ENCODE measurements at places on chromosomes 16 and 17.

DNA sequence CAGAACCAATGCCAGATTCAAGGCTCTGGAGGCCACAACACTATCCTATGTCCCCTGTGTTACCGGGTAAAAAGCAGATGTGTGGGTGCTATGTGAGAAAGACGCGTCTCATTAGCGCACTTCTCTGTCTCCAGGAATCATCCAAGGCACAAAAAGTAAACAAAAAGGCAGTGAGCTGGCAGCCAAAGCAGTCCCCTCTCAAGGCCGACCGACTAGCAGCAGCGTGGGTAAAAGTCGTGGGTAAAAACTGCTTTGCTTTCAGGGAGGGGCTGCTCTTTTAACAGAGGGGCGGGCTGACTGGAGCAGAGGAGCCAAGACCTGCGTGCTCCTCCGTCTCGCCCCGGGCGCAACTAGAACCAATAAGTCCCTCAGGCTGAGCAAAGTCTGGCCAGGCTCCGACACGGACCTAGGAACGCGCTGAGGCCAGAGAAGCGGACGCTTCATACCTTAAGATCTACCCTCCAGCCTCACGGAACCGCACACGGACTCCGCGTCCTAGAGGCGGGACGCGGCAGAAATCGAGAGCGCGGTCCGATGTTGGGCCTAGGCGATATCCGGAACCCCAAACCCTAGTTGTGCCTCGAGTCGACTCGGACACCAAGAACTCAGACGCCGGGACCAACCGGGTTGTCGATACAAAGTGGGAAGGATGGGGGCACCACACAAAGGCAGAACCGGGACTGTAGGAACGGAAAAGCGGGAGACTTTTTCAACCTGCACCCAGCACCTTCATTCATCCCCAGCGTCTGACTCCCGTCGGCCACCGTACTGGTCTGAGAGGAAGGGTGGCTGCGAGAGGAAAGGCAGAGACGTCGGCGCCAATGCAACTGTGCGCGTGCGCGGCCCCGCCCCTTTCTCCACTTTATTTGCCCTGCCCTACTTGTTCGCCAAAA lies at the start of gene INTS2:
Gene INTS2, minus strand, starts transcription at position 775 of the 893 bp plus-strand sequence. CDS start 1,338 bp downstream, outside the sequence.
- DNase-seq = peak; percentile 93

DNA sequence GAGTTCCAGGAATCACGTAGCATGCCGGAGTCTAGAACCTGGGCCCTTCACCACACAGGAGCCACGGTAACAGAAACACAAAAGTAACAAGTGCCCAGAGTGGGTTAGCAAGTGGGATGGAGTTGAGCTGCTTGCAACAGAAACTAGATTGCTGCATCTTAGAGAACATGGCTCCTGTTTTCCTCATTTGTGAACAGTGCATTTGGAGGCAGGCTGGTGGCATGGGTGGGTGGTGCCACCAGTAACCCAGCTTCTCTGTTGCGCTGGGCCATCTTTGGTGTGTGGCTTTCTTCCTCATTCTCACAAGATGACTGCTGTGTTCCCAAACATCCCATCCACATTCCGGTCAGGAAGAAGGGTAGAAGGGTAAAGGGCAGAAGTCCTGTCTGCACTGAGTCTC lies 95.5 kb downstream of the KATNIP start:
- DNase-seq = no peak

- DNase-seq = no peak
Measured at GRCh38 chr17:37111329-37111728, 162.6 kb downstream of the AATF start.

GRCh38 chr16:4339909-4340308 lies 11.2 kb downstream of the PAM16 start:
- DNase-seq = no peak

GRCh38 chr17:50112694-50113093 lies 17.3 kb downstream of the SAMD14 start:
- DNase-seq = no peak

GRCh38 chr16:11076259-11077018 lies 132.1 kb downstream of the CLEC16A start:
- DNase-seq = no peak

DNA sequence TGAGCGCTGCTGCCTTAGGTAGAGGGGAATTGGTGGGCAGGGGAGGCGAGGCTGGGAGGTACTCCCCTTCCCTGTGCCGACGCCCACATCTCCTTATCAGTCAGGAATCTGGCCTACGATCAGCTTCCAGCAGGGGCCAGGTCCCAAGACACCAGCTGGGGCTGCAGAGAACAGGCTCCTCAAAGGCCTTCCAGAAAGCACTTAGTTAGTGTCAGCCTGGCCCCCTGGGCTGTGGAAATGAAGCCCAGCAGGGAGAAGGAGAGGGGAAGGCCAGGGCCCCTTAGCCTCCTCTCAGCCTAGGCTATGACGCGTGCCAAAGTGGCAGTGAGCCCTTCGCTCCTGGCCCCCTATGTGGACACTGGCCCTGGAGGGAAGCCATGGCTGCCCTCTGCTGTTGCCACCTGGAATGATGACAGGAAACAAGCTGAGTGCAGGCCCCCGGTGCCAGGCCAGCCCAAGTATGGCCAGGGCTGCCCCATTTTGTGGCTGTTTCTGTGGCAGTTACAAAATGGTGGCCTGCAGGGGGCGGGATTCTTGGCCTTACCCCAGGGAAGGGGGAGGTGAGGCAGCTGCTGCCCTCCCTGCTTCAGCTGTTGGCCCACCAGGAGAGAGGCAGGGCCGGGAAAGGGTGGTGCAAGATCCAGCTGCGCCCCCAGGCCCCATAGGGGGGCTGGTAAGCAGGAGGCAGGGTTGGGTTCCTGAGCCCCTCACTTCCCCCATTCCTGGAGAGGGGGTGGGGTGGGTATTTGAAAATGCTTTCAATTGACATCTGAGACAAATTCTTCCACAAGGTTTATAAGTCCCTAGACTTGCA lies 11.3 kb downstream of the TBX4 start:
- DNase-seq = peak; percentile 48

DNA sequence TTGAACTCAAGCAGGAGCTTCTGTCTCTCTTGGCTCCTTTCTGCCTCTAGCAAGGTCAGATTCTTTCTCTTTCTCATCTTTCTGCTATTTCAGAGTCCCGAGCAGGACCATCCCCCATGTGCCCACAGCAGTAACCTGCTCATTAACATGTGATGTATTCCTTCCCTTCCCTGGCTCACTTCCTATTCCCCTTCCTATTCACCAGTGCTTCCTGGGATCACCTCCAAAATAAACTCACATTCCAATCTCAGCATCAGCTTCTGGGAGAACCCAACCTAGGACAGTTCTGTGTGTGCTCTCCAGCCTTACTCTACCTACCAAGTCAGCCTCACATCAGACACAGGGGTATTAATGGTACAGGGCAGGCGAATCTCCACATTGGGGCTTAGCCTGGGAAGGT lies 546.4 kb upstream of the SALL1 start:
- DNase-seq = no peak

DNA sequence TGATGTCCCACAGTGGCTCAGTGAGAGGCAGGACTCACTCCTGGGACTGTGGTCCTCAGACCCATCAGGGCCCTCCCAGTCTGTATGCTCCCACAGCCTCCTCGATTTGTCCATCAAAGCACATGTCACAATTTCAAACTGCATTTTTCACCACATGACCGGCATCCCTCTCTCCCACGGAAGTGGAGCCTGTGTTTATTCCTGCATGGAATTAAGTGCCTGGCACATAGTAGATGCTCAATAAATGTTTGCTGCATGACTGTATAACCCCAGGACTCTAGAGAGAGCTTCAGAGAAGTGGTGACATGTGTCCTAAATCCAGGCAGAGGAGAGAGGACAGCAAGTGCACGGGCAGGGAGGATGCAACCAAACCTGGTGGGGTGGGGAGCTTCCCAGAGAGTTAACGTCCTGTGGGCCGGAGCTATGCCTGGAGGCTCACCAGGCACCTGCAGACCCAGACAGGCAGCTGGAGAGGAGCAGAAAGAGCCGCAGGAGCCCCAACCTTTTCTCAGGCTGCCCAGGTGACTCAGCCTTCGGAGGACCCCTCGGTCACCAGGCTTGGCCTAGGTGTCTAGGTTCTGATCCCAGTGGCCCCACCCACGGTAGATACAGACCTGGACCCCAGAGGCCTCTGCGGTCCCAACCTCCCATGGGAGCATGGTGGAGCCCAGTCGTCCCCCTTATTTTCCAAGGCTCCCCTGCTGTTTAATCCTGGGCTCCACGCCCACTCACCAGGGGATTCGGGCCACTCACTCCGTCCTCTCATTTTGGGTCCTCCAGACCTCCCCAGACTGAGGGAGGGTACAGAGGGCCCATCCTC lies 5.8 kb downstream of the CDH5 start:
- DNase-seq = no peak

- DNase-seq = no peak
Measured at GRCh38 chr16:55250701-55251100, 73.3 kb upstream of the IRX6 start.

DNA sequence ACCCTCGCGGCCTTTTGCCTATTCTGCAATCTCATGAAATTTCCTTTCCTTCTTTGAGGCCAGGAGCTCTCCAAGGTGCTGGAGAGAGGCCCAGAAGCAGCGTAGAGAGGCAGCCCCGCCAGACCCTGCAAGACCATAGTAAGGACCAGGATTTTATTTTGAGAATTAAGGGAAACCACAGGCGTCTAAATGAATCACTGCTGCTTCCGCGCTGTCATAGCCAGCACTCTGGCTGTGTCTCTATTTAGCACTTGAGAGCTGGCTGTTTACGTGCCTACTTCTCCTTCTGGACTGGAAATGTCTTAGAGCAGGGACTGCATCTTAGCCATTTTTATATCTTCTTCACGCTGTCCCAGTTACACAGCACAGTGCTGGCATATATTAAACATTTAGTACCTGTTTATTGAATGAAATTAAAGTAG lies 37.6 kb upstream of the PIRT start:
- peak; percentile 15 for DNase-seq

DNA sequence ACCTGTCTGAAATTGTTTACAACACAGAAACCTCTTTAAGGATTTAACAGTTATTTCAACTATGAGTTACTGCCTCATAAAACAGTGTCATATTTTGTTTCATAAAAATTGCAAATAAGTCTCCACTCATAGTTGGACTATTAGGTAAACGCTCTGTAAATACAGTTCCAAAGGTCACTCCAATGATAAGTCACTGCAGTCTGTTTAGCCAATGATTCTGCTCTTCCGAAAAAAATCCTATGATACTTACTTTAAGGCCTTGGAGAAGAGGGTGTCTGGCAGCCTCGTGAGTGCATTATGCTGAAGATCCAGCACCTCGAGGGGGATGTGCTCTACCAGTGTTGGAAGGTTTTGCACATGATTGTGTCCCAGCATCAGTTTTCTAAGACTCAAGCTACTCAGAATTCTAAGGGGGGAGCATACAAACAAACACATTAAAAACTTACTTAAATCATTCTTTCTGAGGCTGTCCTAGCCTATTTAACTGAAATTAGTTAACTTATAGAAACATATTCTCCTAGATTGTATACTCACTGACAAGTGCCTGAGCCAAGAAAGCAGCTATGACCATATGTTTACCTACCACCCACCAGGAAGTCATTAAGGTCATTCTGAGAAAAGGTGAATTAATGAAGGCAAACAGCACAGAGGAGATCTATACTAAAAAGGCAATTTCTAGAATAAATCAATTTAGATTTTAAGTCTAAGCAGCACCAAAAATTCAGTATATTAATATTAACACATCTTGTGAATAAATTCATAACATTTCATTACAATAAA lies 41.1 kb downstream of the MARVELD3 start:
- no peak for DNase-seq

GRCh38 chr16:64242492-64242891 lies 879.4 kb downstream of the CDH11 start:
- DNase-seq = no peak

- no peak for DNase-seq
Measured at GRCh38 chr16:48632137-48632774, 22.3 kb upstream of the N4BP1 start.

DNA sequence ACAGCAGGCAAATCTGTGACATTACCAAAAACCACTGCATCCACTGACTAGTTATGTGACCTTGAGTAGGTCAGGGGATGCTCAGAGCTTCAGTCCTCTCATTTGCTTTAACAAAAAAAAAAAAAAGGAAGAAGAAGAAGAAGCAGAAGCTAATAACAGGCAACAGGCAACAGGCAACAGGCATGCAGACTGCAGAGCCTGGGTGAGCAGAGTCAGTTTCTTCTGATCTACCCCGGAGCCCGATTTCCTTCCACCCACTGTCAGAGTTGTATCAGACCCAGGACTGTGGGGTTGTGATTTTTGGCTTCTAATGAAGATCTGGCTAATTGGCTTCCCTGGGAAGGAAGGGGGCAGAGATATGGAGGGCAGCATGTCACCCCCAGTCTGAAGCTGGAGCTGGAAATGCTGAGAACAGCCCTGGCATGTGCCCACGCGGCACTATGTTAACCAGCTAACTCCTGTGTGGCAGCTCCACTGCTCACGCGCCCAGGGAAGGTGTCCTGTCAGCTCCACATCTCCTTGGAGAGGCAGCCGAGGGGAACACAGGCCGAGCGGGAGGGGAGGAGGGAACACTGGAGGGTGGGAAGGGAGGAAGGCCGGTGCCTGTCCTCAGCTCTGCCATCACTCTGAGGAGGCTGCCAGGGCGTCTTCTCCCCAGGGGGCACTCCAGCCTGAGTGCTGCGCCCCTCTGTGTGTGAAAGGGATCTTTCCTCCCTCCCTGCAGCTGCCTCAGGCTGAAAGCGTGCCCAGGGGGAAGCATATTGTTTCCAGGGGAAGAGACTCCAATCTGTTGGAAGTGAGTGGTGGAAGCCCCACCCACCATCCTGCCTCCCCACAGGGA lies 17.6 kb downstream of the SRCIN1 start:
- DNase-seq = no peak

DNA sequence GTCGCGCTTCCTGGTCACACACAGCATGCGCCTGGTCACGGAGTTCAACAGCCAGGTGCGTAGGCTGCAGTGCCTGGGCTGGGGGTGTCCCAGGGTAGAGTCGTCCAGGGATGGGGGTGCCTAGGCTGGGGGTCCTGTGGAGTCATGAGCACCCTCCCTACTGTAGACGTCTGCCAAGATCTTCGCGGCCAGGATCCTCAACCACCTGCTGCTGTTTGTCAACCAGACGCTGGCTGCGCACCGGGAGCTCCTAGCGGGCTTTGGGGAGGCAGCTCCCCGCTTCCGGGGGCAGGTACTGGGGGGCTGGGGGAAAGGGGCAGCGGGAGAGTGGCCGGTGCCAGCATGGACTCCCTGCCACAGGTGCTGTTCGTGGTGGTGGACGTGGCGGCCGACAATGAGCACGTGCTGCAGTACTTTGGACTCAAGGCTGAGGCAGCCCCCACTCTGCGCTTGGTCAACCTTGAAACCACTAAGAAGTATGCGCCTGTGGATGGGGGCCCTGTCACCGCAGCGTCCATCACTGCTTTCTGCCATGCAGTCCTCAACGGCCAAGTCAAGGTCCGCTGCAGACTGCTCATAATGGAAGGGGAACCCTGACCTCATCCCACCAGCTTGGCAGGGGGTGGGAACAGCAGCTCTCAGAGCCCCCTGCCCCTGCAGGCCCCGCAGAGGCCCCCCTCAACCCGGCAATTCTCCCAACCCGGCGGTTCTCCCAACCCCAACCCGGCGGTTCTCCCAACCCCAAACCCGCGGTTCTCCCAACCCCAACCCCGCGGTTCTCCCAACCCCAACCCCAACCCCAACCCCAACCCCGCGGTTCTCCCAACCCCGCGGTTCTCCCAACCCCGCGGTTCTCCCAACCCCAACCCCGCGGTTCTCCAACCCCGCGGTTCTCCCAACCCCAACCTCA lies 2.4 kb downstream of the PDIA2 start:
- no peak for DNase-seq

- DNase-seq = no peak
Measured at GRCh38 chr16:70453892-70454221, 538 bp upstream of the FCSK start.

GRCh38 chr17:3447625-3448024 lies 14.0 kb upstream of the OR1E2 start:
- no peak for DNase-seq
